Fibroblast of upper back skin (primary cell): ENCODE measurements at places on chromosomes 12 and 14.
A peak's percentile ranks its signal among the peaks of the same experiment; 100 is the strongest.

GRCh38 chr12:80226576-80226975, 127.2 kb downstream of the OTOGL start:
- DNase-seq: peak; percentile 31

- no peak for DNase-seq
Measured at GRCh38 chr12:51519755-51520154, 71.3 kb upstream of the SCN8A start.

DNA sequence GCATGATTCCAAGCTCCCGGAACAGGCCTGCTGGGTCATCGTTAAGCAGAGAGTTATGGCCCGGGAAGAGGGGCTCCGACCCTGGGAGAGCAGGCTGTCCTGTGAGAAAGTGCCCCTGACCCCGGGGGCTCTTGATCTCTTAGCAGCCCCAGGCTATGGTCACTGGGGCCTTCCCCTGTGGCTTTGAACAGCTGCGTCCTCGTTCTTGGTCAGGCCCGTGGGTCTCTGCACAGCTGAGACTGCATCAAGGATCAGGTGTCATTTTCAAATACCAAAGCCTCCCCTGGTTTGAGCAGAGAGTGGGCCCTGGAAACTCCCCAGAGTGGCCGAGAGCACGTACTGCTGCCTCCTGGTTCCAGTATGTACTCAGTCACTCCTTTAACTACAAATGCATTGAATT, 114.8 kb downstream of the ESRRB start:
- DNase-seq: no peak

DNA sequence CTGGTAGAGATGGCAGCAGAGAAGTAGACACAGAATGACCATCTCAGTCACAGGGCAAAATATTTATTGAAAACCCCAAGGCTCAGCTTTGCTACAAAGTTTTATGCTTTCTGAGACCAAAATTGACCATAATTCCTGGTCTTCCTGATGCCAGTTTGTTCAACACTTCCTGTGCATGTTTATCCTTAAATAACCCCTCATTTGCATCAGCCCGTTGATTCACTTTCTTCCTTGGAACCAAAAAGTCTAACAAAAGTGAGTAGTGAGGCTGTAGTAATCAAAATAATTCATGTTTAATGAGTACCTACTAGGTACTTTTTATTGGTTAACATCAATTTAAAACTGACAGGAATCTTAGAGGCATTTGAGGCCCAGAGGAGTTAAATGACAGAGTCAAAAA, 51.7 kb downstream of the TRHDE start:
- DNase-seq: peak; percentile 45

- peak; percentile 95 for DNase-seq
Measured at GRCh38 chr12:54229624-54230212, 40.9 kb upstream of the SMUG1 start.

DNA sequence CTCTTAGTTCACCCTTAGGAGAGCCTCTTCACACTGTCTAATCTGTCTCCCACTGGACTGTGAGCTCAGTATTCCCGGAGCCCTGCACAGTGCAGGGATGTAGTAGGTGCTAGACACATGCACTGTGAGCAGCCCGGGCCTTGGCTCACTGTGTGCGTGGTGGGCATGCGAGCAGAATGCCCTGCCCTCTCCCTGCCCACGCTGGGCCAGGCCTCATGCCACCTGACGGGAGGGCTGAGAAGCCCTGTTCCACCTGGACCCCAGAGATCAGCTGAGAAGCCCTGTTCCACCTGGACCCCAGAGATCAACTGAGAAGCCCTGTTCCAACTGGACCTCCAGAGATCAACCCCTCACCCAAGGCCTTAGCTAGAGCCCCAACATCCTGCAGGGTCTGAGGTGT, 10.9 kb downstream of the RPS6KL1 start:
- no peak for DNase-seq
